Pulmonary artery endothelial cell (primary cell): ENCODE measurements at places on chromosomes 5 and 9. TPM values are rescaled to one million over a fixed set of nuclear protein-coding genes. Genes with fewer than 3 reads are reported as not detected.

DNA sequence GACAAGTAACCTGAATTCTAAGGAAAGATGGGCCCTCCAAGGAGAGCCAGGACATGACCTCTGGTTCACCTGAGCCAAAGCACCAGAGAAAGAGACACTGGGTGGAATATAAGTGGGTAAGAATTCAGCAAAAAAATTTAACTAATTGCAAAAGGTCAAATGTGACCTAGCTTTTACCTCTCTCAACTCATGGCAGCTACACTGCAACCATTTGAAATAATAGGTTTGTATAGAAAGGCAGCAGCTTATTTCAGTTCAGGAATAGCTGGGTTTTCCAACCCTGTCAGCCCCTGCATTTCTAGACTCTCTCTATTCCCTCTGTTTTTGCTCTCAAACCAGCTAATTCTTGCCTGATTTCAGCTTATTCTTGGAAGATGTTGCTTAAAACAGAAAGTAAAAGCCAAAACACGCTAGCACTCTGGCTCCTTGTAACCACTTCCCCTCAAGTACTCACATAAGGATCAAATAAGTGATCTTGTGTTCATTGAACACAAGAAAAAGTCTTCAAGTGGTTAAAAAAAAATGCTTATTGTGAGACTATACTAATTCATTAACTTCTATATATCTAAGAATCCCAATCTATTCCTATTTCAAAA, 101.1 kb upstream of the NR4A3 start:
- no peak for DNase-seq

The CDC20B gene
- 0.07 and 0.14 TPM in 2 replicates for total RNA-seq

GRCh38 chr9:111582888-111583287, 16.6 kb downstream of the PTGR1 start:
- DNase-seq = no peak

GRCh38 chr5:5271786-5272321, 131.7 kb downstream of the ADAMTS16 start:
- DNase-seq = no peak

- DNase-seq = no peak
These were observed 172.3 kb upstream of the PLPPR1 start for GRCh38 chr9:100856238-100856637.

The IGFBPL1 gene
- total RNA-seq = 0.11 and 0.33 TPM in 2 replicates

DNA sequence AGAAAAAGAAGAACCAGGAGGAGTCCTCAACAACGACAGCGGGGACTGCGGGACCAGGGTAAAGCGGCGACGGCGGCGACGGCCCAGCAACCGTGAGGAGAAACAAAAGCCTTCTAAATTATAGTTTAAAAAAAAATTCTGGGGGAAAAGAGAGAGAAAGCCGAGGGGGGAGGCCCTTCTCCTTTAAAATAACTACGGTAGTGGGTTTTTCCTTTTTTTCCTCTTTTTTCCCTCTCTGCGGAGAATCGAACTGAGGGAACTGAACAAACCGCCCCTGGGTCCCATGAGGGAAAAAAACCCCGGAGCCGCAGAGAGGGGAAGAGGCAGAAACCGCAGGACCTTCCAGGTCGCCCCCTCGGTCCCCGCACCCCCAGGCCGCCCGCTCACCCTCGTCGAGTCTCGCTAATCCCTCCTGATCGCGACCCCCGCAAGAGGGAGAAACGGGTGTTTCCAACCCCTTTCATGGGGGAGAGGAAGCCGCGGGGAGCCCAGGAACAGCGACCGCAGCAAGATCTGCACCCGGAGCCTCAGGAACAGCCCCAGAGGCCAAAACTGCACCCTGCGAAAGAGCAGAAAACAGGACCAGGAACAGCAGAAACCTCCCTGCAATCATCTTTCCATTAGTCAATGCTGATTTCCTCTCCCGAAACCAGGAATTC, 453 bp downstream of the CPEB4 start:
- DNase-seq = no peak

The IL7R gene
- 0.39 and 1.2 TPM in 2 replicates for total RNA-seq
